ENCODE measurements at places on chromosomes 5 and 9. TPM values are rescaled to one million over a fixed set of nuclear protein-coding genes. Genes with fewer than 3 reads are reported as not detected.
A peak's percentile ranks its signal among the peaks of the same experiment; 100 is the strongest.

DNA sequence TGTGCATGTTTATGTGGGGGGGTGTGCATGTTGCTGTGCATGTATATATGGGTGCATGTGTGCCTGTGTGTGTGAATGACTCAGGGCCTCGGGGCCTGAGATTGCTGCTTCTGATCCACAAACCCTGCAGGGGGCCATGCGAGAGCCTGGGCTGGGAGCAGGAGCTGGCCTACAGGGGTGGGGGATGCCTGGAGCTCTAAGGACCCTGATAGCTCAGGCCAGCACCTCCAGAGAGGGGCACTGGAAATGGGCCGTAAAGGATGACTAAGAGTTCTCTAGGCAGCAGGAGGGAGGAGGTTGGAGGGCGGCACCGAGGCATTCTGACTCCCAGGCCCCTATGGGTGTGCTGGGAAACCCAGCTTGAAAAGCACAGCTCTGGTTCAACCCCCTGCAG, 6.9 kb upstream of the UBAC1 start:
- no peak for DNase-seq

NPR3 gene
- 97.0 TPM for total RNA-seq

PCDHB10 gene
- 1.3 TPM for total RNA-seq

DNA sequence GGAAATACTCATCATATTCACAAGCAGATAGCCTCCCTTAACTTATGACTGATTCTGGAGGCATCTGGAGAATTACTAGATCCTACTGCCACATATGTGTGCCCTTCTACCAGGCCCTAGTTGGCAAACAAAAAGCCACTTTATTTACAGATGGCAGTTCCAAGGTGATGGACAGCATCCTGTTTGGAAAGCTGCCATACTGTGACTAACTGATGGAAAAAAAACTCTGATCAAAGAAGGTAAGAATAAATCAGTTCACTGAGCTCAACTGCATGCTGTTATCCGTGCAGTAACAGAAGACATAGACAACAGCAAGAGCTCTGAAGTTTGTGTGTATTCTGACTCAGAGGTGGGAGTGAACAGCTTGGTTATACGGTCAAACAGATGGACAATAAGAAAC, 279.8 kb upstream of the POU5F2 start:
- DNase-seq: peak; percentile 35

DNA sequence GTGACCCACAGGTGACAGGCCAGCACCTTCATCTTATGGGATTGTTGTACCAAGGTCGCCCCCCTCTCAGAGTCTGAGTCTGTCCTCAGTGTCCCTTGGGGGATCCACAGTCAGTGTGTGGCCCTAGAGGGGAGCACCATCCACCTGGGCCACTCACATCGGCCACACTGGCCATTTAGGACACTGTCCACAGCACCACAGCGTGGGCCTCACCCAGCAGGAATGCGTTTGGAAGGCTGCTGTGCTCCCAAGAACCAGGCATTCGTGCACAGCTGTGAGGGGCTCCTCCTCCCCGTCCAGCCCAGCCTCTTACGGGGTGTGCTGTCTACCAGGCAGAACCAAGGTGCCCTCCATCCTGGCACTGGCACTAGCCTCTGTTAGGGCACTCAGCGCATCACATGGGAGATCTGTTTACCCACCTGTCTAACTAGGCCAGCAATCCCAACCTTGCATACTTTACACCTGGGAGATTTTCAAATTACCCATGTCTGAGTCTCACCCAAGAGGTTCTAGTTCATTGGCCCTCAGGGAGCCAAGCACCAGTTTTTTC, 24.5 kb upstream of the UBE2QL1 start:
- DNase-seq: no peak

GRCh38 chr9:6703898-6704639, 53.7 kb upstream of the KDM4C start:
- peak; percentile 87 for DNase-seq

INVS gene
- 17.0 TPM for total RNA-seq

DNA sequence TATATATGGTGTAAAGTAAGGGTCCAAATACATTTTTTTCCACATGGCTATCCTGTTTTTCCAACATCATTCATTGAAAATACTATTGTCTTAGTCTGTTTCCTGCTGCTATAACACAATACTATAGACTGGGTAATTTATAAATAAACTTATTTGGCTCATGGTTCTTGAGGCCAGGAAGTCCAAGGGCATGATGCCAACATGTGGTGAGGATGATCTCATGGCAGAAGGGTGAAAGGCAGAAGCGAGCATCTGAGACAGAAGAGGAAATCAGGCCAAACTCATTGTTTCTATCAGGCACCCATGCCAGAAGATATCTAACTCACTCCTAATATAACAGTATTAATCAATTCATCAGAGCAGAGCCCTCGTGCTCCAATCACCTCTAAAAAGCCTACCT, 42.6 kb downstream of the ANKRD55 start:
- peak; percentile 80 for DNase-seq

Measured in GM23248 (cell line).